Right hindlimb (tissue), 1 donor: ENCODE measurements at places on chromosomes 4 and X.

GRCh38 chrX:821327-822107 is 190.9 kb downstream of the SHOX start:
- peak; percentile 63 for DNase-seq

DNA sequence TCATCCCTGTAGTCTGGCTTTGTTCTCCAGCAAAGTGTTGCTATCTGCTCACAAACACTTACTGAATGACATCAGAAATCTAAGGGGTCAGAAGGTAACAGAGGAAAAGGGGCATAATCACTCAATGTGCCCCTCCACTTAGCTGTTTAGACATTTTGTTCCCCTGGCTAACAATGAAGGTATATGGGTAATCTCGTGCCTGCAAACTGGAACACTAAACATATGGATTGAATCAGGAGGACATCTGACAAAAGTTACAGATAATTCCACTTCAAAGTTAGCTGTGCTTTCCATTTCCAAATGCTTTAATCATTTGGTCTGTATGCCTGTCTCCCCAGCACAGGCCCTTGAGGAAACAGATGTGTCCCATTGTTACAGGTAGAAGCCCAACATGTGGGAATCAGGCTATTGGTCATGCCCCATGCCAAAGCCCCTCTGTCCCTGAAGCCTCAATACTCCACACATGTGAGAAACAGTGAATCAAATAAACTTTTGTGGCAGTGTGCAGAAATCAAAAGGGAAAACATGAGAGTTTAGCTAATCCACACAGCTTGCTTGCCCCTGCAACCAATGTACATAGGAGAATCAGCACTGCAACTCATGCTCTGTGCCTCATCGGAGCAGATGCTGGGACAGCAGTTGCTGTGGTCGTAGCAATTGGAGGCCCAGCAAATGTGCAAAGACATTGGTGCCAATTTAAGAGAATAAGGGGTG is 111.7 kb downstream of the RNF150 start:
- DNase-seq, result peak; percentile 44

DNA sequence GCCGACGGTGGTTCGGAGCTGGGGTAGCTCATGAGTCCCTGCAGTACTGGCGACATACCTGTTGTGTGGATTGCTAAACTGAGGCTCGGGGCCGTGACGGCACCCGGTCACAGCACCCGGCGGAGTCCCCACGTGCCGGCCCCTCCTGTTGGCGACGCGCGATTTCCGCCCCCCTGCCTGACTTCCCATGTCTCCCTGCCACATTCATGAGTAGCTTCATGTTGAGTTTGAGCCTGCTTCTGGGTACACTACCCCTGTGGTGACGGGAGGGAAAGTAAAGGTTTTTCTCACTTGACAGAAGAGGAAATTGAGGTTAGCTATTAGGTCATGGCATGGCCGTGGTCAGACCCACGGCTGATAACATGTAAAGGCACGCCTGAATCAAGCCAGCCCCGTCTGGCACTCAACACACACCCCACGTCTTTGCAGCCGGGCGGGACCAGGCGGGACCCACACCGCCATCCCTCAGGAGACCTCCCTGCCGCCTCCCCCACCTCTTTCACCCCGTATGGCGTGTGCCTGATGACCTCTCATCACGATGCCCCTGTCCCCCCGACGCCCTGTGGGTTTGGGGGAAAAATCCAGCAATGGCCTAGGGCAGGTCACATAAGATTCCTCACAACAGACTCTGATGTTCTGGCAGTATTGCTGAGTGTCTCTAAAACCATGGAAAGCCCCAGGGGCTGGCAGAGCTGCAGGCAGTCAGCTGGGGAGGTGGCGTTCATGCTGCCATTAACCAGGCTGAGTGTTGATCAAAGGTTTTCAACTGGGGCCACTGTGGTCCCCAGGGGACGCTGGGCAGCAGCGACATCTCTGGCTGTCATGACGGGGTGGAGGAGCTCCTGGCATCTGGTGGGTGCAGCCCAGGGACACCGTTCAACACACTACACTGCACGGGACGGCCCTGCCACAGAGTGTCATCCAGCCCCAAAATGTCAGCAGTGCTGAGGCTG is 29.2 kb downstream of the P2RY8 start:
- DNase-seq, result no peak

- no peak for DNase-seq
Measured at GRCh38 chrX:15017491-15017890, 144.3 kb downstream of the MOSPD2 start.

DNA sequence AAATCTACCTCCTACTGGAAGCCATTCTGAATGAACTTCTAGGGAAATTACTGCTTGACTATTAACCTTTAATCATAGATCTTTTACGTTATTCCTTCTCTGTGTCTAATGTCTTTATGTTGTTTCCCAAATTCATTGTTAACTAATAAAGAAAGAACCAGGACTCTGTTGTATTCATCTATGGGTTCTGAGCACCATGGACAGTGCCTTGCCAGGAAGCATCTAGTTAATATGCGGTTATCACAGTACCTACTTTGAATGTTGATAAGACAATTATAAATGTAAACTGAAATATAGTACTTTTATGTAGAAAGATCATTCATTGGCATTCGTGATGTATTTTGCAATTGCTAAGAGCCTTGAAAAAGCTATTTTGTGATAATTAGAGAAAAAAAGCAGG is 23.8 kb downstream of the NWD2 start:
- no peak for DNase-seq

DNA sequence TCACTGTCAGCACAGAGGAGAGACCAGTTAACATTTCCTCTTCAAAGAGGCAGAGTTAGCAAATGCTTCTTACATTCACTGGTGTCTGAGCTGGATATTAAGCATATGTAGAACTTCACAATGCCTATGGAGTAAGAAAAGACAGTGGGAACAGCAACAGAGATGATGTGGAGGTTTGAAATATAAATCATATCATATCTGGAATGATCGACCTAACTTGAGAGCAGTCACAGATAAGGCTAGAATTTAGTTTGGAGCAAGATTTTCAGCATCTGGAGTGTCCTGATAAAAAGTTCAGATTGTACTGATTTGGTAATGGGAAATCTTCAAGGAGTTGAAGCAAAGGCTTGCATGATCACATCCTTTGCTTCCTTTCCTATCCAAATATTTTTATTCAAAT is 90.5 kb upstream of the ANKRD50 start:
- DNase-seq, result no peak

DNA sequence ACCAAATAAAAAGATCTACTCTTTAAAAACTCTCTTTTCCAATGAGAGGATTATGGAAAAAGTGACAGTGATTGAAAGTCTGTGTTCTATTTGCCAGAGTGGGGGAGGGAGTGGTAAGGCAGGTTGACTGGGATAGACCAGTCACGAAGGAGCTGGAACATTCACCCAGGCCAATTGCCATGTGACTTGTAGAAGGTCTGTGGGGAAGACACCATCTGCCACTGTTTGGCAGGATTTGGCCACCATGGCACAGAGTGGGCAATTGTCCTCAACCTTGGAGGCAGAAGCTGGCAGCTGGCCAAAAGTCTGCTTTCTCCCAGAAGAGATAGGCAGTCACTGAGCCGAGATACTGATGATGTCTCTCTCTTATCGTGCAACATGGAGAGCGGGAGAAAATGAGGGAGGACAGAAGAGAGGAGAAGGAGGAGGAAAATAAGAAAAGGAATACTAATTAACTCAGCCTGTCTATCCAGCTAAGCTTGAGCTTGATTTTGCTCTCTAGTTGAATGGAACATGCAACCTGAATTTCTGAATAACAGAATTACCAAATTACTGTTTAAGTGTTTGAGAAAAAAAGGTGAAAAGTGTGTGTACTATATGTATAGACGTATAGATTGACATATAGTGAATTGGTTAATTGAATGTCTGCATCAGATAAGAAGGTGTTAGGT is 267.1 kb downstream of the ARHGAP24 start:
- DNase-seq, result no peak

- no peak for DNase-seq
Measured at GRCh38 chrX:98795636-98796035, 1614.4 kb downstream of the PCDH19 start.

DNA sequence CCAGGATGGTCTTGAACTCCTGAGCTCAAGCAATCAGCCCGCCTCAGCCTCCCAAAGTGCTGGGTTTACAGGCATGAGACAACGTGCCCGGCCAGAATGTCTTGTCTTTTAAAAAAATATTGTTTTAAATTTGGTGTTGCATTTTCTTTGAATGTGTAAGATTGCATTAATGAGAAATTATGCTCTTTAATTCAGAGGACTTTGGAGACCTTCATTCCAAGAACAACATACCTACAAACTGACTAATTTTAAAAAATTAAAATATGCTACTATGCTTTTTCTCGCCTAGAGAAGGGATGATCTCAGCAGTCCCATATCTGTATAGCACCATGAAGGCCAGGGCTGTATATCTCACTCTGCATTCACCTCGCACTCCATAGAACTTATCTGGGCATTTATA is 204.3 kb upstream of the SLC7A11 start:
- no peak for DNase-seq

DNA sequence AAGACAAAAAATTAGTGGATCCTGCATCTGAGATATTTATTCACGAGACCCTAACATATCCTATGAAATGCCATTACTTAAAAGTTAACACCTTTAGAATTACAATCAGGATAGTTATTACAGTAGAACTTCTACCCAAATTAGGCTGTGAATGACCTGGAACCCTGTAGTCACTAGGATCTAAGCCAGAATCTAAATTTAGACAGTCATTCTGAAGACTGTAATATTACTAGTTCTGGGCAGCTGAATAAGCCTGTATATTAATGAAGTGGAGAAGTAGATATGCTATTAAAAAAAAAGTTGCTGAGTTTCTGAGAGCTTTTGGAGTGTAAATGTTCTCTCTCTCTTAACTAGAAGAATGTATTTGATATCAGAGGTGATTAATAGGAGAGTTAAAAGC is 67.0 kb downstream of the FAM13A start:
- DNase-seq, result no peak

DNA sequence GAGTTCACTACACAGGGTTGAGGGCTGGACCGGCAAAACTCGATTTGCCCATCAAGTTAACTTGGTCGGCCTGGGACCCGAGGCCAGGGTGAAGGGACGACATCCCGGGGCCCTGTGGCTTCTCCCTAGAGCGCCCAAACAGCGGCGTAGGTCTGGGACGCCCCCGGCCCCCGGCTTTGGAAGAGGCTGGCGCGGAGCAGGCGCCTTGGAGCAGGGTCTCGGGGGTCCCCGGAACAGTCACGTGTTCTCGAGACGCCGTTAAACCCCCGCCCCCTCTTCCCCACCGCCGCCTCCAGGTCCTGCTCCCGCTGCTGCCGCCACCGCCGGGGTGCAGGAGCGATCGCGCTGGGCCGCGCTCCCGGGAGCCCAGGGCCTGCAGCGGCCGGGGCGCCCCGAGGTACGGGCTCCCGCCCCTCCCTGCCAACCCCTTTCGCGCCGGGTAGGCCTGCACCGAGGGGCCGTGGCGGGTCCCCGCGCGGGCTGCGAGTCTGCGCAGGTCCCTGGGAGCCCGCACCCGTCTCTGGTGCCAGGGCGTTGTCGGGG is at the start of gene NPY5R:
Gene NPY5R (plus strand): TSS at position 289 of the 543 bp plus-strand sequence. CDS start 6,382 bp downstream, outside the sequence.
- no peak for DNase-seq

GRCh38 chr4:5096261-5096660 is 45.0 kb downstream of the STK32B start:
- DNase-seq, result no peak

DNA sequence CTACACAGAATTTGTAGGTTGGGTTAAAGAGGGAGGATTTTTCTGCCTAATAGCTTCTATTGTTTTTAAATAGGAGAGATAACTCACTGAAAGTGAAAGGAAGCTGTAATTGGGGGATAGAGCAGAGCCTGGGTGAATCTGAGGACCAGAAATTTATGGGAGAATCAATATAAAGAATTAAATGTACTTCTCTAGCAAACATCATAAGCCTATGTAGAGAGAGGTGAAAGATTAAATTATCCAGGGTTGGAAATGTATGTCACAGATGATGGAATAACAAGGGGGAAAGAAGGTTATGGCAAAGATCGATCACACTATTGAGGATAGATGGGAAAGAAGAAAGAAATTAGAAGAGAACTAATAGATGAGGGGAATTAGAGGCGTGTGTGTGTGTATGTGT is 104.4 kb upstream of the DCAF8L1 start:
- DNase-seq, result no peak

- DNase-seq, result no peak
Measured at GRCh38 chr4:14321723-14322122, 680.6 kb upstream of the CPEB2 start.

- no peak for DNase-seq
Measured at GRCh38 chrX:54248309-54248708, 65.3 kb upstream of the FAM120C start.

GRCh38 chr4:15003401-15003890 is 1.2 kb downstream of the CPEB2 start:
- DNase-seq, result peak; percentile 64

DNA sequence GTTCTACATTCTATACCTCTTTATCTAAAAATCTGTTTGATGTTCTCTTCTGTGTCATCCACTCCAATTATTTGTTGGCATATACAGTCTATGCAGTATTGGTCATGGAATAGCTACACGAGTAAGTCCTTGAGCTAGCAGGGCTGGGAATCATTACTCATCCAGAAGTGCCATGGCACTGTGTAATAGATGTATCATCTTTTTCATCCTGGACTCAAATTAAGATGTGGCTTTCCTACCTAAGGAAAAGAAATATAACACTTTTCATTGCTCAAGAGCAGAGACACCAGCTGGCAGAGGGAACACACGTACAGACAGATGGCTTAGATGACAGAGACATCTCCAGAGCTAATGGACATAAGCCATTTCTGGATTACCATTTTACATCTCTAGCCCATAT is 159.8 kb downstream of the FAM13A start:
- DNase-seq, result no peak

GRCh38 chr4:14513471-14513870 is 488.8 kb upstream of the CPEB2 start:
- no peak for DNase-seq

DNA sequence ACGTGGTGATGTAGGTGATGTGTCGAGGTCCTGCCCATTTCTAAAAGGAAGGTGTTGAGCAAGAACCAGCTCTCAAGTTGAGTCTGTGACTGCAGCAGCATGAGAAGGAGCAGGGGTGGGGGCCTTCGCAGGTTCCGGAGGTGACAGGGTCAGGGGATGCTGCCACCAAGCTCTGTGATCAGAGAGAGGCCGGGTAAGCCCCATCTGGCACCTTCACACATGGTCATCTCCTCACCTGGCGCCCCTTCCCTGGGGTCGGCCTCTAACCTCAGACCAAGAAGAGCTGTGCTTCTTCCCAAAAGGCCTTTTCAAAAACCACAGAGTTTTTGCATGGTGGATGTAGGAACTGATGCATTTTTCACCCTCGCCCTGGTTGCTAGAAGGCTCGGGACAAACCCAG is 137.6 kb downstream of the CPZ start:
- no peak for DNase-seq

- no peak for DNase-seq
Measured at GRCh38 chrX:68396953-68397352, 36.3 kb downstream of the OPHN1 start.

DNA sequence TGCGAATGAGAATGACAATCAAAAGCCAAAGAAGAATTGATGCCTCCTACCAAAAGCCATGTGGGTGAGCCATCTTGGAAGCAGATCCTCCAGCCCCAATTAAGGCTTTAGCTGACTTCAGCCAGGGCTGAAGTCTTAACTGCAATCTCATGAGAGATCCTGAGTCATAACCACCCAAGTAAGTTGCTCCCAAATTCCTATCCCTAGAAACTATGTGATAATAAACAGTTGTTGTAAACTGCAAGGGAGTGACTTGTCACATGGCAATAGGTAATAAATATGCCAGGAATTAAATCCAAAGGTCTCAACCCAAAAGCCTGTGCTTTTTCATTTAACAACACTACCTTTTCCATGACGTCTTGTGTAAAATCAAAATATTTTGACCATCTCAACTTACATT is 154.2 kb upstream of the TBL1X start:
- DNase-seq, result no peak
